ENCODE measurements at places on chromosomes 1 and 21.
A peak's percentile ranks its signal among the peaks of the same experiment; 100 is the strongest.

DNA sequence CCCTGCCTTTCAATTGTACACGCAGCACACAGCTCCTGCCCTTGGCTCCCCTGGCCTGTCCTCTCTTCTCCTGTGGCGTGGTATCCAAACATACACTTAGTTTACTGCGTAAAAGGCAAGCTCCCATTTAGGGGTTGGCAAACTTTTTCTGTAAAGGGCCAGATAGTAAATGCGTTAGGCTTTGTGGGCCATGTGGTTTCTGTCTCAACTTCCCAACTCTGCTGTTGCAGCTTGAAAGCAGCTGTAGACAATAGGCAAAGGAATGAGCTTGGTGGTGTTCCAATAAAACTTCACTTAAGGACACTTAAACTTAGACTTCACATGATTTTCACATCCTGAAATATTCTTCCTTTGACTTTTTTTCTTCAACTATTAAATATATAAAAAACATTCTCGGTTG lies 63.3 kb downstream of the RHOU start:
- no peak for DNase-seq

- no peak for DNase-seq
Measured at GRCh38 chr1:41672173-41672572, 187.7 kb upstream of the EDN2 start.

DNA sequence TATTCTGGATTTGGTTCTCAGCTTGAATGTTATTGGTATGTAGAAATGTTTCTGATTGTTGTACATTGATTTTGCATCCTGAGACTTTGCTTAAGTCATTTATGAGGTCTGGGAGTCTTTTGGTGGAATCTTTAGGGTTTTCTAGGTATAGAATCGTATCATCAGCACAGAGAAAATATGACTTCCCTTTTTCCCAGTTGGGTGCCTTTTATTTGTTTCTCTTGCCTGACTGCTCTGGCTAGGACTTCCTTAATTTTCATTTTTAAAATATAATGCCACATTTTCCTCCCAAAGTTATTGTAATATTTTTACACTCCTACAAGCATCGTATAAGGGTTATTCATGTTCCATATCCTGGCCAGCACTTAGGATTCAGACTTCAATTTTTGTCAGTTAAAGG lies 111.1 kb downstream of the FNBP1L start:
- DNase-seq = no peak

- DNase-seq = no peak
Measured at GRCh38 chr1:53450225-53450624, 9.0 kb upstream of the DMRTB1 start.

- DNase-seq = no peak
Measured at GRCh38 chr1:241972703-241973369, 15.3 kb downstream of the BECN2 start.

DNA sequence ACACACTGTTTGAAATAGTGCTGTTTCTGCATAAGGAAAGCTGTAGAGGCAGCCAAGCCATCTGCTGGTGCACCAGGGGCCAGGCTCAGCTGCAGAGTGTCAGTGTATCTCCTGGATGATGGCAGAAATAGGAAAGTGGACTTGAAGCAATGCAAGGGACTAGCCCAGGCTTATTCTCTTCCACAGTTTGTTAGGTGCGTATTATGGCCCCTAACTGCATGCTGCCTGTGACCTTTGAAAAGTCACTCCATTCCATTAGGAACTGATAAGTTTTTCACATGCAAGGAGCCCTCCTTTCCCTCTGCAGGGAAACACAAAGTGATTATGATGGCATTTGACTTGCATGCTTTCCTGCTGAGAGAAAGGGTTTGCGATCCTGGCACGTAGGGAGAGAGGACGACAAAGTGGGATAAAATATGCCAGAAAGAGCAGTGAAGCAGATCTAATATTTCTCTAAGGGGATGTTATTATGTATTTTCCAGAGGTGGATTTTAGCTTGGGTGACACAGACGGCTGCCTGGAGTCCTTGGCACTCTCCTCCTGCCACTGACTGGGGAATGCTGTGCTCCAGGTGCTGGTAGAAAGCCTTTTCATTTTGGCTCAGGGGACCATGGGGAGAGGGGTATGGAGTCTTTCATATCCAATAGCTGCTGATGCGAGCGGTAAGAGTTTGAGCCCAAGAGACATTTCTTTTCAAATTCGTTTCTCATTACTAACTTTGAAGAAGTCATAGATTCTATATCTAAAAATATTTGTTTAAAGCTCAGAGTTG lies 402.1 kb upstream of the B3GALT2 start:
- DNase-seq = no peak

- no peak for DNase-seq
Measured at GRCh38 chr1:25537153-25537831, 6.1 kb upstream of the LDLRAP1 start.

- DNase-seq = no peak
Measured at GRCh38 chr1:109714661-109715372, 2.8 kb downstream of the GSTM5 start.

GRCh38 chr1:12179111-12179519 lies 12.3 kb downstream of the TNFRSF1B start:
- DNase-seq = peak; percentile 94

GRCh38 chr21:29264721-29265120 lies 34.0 kb upstream of the BACH1 start:
- no peak for DNase-seq

- no peak for DNase-seq
Measured at GRCh38 chr1:59482986-59483385, 186.1 kb downstream of the FGGY start.

- no peak for DNase-seq
Measured at GRCh38 chr1:197944485-197944884, 27.3 kb downstream of the LHX9 start.

DNA sequence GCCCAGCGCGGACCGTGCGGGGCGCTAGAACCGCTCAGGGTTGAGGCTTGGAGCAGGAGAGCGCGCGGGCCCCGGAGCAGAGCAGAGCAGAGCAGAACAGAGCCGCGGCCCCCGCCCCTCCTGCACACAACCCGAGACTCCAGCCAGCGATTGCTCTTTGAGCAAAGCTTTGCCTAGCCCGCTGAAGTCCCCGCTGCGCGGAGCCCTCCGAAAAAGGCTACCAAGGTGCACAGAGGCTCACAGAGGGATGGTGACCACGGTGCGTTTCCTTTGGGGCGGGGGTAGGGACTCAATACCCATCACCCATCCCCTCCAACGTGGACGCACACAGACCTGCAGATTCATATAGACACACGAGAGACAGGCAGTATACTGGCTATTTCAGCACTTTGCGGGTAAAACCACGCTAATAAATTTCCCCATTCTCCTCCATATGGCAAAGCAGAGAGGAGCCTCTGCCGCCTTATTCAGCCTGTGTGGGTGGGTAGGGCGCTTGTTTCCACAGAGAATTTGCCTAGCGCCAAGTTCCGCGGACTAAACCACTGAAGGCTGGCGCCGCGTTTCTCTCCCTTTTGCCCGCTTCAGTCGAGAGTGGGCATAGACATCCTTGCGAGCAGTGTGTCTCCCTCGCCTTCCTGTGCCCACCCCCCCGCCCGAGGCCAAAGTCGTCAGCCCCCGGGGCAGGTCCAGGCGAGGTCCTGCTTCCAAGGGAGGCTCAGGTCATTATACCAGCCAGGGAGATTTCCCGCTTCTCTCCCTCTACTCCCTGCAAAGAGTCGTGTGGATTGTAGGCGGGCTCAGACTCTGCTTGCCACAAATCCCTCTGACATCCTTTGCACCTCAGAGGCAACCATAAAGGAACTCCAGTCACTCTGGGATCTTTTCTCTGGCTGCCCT lies 8.5 kb downstream of the HLX start:
- no peak for DNase-seq

GRCh38 chr1:215672482-215672881 lies 105.4 kb downstream of the KCTD3 start:
- no peak for DNase-seq

- no peak for DNase-seq
Measured at GRCh38 chr21:29718081-29718815, 221.5 kb downstream of the GRIK1 start.

DNA sequence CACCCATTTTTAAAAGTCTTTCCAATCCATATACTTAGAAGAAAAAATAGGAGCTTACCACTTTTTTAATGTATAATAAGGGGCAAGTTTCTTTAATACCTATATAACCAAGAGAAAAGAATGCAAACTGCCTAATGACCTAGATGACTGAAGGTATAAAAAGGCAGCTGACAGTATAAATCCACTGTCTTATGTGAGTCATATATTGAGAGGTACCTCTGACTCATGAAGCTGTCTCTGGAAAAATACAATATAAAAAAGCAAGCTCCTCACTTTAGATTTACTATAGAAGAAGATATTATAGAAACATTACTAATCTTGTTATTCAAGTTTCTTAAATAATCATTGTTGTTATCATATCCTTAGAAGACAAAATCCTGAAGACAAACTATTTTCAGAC lies 144.2 kb downstream of the VAV3 start:
- DNase-seq = no peak

DNA sequence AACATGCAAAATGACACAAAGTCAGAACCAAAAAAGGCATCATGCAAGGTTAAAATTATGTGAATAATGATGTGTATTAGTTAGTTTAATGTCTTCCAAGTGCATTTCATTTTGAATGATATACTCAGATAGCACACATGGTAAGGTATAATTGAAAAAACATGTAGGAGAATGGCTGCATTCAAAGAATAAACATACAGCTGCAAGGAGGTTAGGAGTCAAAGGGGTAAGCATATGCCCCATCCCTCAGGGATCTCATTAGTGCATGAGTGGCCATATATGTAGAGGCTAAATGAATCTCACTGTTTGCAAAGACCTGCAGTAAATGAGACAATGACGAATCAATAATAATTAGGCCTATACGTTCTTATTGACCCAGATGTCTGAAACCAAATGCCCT lies 179.7 kb upstream of the HOOK1 start:
- no peak for DNase-seq

DNA sequence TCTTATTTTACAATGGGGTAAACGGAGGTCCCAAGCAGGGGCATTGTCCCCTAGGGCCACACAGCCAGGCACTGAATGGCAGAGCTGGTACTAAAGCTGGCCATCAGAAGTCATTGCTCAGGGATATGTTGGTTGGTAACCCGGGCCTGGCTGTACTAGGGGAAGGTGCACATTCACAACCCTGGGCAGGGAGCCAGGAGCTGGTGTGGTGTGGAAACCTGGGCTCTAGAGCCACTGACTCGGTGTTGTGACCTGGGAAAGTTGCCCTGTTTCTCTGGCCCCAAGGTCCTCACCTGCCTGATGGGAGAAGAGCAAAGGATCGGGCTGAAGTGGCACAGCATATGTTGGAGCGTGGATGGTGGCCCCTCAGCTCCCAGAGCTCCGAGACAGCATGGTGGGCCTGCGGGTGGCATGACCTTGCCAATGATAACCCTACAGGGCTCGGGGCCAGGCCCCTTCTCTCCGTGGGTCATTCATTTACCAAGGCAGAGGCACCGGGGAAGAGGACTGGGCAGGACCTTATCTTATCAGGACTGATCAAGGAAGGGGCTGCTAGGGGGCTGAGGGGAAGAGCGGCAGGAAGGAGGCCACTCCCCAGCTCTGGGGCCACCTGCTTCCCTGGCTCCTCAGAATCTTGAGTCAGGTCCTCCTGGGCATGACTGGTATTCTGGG lies 274.1 kb downstream of the TRABD2B start:
- no peak for DNase-seq

DNA sequence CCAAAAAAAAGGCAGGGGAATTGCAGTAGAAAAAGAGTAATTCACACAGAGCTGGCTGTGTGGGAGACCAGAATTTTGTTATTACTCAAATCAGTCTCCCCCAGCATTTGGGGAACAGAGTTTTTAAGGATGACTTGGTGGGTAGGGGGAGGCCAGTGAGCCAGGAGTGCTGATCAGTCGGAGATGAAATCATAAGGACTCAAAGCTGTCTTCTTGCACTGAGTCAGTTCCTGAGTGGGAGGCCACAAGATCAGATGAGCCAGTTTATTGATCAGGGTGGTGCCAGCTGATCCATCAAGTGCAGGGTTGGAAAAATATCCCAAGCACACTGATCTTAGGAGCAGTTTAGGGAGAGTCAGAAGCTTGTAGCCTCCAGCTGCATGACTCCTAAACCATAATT lies 23.7 kb upstream of the EDARADD start:
- no peak for DNase-seq

- DNase-seq = no peak
Measured at GRCh38 chr1:32208891-32209328, at the start of gene DCDC2B. DCDC2B (plus strand) TSS chr1:32209089; CDS start chr1:32209094, 5 bp downstream.

DNA sequence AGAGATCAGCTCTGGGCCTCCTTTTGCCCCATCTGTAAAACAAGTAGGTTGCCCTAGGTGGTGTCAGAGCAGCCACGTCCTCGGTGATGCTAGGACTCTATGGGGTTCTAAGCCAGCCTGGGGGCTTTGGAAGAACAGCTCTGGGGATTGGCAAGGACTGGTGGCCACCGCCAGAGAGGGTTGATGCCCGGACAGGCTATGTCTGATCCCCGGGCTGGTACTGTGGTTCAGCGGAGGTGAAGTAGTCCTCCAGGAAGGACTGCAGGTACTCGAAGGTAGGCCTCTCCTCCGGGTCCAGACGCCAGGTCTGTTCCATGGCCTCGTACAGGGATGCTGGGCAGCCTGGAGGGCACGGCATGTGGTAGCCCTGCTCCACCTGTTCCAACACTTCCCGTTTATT lies 8.8 kb upstream of the AHDC1 start:
- DNase-seq = no peak

DNA sequence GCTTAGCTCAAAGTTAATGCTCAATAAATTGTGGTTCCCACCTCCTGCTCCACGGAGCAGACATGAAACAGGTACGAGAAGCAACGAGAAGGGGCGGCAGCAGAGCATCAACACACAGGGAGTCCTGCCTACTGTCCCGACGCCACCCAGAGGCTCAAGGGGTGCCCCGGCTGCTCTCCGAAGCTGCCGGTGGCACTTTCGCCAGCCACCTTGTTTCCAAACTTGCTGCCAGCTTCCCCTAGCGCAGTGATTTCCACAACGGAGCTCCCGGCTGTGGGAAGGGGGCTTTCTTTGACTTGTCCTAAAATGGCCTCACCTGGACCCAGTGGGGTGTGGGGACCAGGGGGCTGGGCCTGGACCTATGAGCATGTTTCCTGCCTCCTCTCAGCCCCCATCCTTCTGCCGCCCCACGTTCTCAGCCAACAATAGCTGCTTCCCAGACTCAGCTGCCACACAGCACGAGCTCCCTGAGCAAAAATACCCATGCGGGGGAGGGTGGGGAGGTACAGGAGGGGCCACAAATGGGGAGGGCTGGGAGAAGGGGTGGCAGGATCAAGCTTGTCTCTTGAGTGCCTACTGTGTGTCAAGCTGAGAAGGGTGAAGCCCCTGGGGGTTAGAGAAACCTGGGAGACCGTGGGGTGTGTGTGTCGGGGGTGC lies 35.6 kb upstream of the ECE1 start:
- no peak for DNase-seq

GRCh38 chr1:9404117-9404914 lies 111.6 kb downstream of the SPSB1 start:
- DNase-seq = no peak

DNA sequence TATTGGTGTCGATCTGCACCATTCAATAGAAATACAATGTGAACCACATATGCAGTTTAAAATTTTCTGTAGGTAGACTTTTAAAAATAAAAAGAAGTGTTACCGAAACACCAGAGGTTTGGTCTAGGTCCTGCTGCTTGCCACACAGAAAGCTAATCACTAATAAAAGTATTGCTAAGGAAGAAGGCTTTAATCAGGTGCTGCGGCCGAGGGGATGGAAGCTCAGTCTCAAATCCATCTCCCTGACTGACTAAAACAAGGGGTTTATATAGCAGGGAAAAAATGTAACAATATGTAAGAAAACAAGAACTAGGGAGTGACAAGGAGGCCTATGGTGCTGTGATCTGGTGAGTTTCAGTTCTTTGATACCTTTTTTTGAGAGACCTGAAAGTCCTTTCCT lies 99.3 kb downstream of the XPR1 start:
- no peak for DNase-seq
